AG04450 (cell line): ENCODE measurements at places on chromosomes 2 and 18.

DNA sequence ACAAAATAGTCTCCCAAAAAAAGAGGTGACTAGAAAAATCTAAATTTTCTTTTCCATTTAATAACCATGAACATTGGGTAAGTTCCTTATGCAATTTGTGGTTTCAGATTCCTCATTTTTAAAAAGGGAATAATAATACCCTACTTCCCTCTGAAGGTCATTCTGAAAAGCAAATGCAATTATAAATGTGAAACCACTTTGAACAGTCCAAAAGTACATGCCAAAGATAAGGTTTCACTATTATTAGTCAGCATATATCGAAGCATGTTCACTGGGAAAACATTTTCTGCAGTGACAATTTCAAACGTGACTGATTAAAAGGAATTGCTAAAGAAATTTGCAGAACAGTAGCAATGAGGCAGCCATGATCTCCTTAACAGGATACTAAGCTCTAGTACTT, 100.1 kb upstream of the RNF152 start:
- DNase-seq = no peak

DNA sequence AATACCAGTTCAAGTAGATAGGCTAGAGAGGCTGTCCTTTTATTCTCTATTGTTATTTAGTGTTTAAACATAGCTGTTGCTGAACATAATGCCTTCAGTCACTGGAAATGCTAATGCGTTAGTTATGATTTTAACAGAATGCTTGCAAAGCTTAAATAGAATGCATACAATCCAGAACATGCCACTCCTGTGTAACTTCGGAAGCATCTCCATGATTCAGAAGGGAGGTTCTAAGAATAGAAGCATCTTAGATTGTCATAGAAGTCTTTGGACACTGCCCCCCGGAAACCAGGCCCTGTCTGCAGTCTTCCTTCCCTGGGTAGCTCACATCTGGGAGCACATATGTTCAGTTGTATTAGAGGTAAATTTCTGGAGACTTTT, 73.2 kb downstream of the ZNF532 start:
- DNase-seq = no peak

GRCh38 chr2:219521066-219521880, 7.0 kb downstream of the ASIC4 start:
- DNase-seq = no peak

DNA sequence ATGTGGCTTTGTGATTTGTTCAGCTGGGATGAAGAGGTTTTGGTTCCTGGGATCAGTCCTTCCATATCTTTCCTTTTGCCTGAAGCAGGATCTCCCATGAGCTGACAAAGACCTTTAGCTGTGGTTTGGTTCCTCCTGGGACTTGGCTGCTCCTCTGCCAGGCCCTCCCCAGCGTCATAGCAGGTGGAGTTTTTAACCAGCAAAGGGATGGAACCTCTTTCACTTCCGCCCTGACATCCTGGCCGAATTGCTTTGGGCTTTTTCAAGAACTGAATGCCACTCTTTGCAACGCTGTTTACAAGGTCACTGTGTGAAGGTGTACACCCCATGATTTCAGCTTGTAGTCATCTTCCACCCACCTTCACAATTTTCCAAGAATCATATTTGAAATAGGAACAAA, 390 bp downstream of the PCARE start:
- no peak for DNase-seq

- DNase-seq = no peak
Measured at GRCh38 chr18:42588786-42589185, 526.7 kb downstream of the RIT2 start.
